ENCODE measurements at places on chromosomes 7 and 10.

GRCh38 chr7:27684491-27684890 lies 21.8 kb upstream of the HIBADH start:
- no peak for DNase-seq

DNA sequence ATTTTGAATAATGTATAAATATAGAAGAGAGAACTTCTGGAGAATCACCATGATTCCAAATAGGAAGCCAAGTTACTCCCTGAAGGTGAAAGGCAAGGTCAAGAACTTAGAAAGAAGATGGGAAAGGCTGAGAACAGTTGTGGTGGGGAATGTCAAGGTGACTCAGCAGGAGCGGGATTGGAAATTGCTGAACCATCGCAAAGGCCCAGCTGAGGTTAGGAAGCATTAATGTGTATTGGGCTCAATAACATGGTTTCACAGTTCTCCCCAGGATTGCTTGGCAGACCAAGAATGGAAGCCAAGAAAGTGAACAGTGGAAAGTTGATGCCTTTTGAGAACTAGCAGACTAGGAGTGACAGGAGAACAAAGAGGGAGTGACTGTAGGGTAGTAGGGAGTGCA lies 133.3 kb downstream of the VTI1A start:
- no peak for DNase-seq

- DNase-seq, result no peak
Measured at GRCh38 chr10:94549221-94549620, 3.6 kb downstream of the HELLS start.

DNA sequence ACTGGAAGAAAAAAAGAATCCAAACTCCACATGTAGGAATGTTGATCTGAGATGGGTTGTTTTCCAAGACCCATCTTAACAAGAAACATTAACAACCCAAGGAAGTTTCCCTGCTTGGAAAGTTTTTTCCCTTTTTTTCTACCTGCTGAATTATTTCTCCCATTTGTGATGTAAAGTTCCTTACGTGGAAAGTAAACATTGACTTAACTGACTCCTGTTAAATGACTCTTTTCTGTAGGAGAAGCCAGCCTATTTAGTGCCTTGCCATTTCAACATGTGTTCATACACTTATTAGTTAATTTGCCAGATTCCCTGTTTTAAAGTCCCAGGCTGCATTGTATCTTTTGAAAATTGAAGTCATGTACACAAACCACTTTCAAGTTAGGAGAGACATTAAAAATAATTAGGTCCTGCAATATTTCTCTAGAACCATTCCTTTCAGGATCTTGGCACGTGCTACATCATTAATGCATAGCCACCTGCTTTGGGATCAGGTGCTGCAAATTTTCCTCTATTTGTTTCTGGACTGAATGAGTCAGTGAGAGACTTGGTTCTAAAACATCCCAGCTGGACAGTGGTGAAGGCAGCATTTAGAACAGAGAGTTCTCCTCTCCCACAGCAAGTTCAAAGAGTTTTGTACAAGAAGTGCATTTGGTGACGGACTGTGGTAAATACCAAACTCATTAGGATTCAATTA lies 698.5 kb downstream of the SUGCT start:
- no peak for DNase-seq

GRCh38 chr7:129845972-129846327 lies 106.8 kb downstream of the UBE2H start:
- DNase-seq, result no peak

DNA sequence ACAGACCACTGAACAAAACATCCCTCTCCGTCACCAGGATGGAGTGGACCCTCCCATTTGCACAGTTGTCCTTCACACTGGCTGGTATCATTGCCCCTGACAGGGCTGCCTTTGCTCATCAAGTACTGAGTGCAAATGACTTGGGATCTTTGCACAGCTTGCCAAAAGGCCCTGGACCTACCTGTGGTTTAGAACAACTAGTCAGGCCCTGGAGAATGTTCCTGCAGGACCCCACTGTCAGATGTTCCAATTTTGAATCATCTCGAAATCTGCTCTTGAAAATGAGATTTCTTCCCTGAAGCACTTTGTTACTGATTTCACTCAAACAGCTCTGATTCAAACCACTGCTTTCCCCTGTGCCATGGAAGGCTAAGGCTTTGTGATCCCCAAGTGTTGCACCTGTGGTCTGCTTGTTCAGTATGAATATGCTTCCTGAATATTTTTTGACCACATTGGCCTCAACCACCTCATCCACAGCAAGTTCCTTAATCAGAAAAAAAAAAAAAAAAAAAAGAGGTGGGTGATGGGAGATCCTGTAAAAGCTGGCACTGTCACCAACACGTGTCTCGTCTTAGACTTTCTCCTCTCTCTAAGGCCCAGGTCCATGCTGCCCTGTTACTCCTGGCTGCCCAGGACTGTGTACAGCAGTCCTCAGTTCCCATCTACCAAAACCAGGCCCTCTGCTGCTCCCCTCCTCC lies 2.7 kb upstream of the AOAH start:
- no peak for DNase-seq

- DNase-seq, result no peak
Measured at GRCh38 chr10:82190432-82191260, 315.7 kb downstream of the NRG3 start.

DNA sequence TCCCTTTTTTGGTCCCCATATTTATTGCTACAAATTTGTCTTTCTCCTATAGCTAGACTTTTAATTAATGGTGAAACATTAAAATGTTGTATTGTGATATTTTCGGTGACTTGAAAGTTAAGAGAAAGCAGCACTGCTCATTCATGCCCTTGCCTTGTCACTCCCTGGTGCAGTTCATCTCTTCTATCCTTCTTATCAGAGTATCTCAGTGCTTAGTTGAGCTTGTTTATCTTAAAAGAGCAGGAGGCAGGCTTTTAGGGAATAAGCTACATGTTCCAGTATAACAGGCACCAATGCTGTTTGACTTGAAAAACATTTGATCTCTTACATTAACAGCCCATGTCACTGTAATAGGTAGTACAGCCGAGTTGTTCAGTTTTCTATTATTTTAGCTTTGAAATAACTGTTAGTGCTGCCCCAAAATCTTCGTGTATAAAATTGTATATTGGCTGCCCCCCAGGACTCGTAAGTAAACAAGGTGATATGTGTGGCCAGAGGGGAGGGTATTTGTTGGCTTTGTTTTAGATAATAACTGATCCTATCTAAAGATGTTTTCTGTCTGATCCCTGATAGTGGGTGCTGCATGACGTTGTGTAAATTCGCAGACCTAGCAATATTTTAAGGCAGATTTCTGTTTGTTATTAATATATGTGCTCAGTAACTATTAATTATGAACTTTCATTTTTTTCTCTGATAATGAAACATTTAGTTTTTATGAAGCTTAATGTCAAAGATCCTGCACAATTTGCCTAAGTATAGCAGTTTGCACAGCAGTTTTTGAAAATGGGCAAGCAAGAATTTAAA lies 96.5 kb downstream of the BTRC start:
- no peak for DNase-seq

GRCh38 chr10:18164748-18165361 lies 24.6 kb downstream of the CACNB2 start:
- no peak for DNase-seq

DNA sequence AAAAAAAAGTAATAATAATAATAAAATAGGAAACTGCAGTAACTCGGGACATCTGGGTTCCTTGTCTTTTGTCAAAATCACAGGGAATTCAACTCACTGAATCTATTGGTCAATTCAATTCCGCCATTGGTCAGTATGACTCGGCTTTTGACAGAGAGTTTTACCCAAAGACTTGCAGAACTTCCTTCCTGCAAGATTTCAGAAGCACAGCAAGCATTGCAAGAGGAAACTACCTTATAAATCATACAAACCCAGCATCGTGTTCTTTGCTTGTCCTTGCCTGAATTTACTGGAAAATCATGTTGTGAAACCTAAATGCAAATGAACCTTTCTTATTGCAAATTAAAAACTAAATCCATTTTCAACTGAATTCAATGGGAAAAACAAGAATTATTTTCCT lies 15.5 kb downstream of the KLF6 start:
- DNase-seq, result no peak
